ENCODE measurements at places on chromosomes 7 and 10.

- no peak for DNase-seq
Observed at GRCh38 chr10:89078724-89079672, 88.4 kb downstream of the FAS start.

- DNase-seq = no peak
Observed at GRCh38 chr10:28963539-28964221, 286.4 kb downstream of the BAMBI start.

- DNase-seq = no peak
Observed at GRCh38 chr7:2199528-2199927, 33.2 kb downstream of the MAD1L1 start.

GRCh38 chr7:77450054-77450453 is 33.9 kb upstream of the GSAP start:
- no peak for DNase-seq

- DNase-seq = no peak
Observed at GRCh38 chr10:68333058-68333395, 299 bp upstream of the PBLD start.

- no peak for DNase-seq
Observed at GRCh38 chr7:2104716-2105115, 128.0 kb downstream of the MAD1L1 start.
